ENCODE measurements at places on chromosomes 5 and 9. TPM values are rescaled to one million over a fixed set of nuclear protein-coding genes. Genes with fewer than 3 reads are reported as not detected.

- H3K4me3 ChIP-seq, result no peak overlapping the region
- H3K36me3 ChIP-seq, result no peaks in the 10 kb centered on the region
- no peaks in the 10 kb centered on the region for H3K27me3 ChIP-seq
- H3K4me1 ChIP-seq, result no peaks in the 10 kb centered on the region
- H3K27ac ChIP-seq, result no peak overlapping the region
Measured at GRCh38 chr5:129511291-129511690, 51.2 kb downstream of the ADAMTS19 start.

GRCh38 chr5:37490120-37490810, 111.1 kb downstream of the WDR70 start:
- no peak for DNase-seq
- no peaks in the 10 kb centered on the region for H3K36me3 ChIP-seq
- H3K4me1 ChIP-seq, result no peaks in the 10 kb centered on the region
- H3K27me3 ChIP-seq, result no peaks in the 10 kb centered on the region
- H3K27ac ChIP-seq, result no peak overlapping the region

DNA sequence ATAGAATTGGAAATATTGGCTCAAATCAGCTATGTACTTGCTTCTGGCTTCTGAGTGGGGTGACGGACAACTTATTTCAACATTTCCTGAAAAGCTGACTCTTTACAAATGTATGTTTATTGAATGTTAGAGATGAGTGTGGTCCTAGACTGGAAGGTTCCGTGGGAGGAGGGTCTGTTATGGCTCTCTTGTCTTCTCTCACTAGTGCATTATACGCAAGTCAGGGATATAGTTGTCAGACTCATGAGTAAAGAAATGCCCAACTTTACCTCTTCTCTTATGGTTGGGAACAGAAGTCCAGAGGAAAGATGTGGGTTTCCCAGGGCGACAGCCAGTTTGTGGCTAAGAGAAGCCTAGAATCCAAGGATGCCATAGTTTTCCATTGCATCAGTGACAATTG, 839.3 kb upstream of the WWC1 start:
- no peaks in the 10 kb centered on the region for H3K36me3 ChIP-seq
- DNase-seq, result no peak
- no peak overlapping the region for H3K4me3 ChIP-seq
- H3K27me3 ChIP-seq, result no peaks in the 10 kb centered on the region

- no peaks in the 10 kb centered on the region for H3K36me3 ChIP-seq
- no peak for DNase-seq
- H3K4me3 ChIP-seq, result no peak overlapping the region
Measured at GRCh38 chr5:154333016-154333415, 112.8 kb upstream of the SAP30L start.

DNA sequence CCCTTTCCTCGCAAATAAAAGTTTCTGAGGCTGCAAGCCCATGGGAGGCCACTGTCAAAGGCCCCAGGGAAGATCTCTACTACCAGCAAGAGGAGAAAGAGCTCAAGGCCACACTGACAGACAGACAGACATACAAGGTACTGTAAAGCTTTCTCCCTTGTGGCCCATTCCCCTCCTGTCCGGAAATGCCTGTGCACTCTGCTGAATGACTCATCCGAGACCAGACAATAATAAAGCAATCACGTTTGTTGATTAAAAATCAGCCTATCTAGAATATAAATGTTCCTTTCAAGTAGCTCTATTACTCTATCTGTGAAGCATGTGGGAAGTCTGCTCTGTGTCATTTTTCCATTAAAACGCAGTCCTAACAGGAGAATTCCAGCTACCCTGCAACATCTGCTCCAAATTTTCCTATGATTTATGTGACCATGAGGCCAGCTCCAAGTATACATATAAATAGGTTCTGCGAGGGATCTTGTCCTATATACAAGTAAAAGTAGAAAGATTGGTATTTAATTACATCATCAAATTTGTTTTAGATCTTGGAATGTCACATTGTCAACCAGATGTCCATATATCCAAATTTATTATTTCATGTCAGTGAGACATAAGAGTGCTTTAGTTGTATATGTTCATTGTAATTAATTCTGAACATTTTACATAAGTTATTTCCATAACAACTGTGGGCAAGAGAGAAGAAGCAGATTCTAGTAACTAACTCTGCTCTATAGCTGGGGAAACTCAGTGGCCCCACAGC, 34.7 kb upstream of the TGFBI start:
- no peak overlapping the region for H3K27ac ChIP-seq
- DNase-seq, result no peak
- no peaks in the 10 kb centered on the region for H3K4me1 ChIP-seq

- no peaks in the 10 kb centered on the region for H3K27me3 ChIP-seq
- no peaks in the 10 kb centered on the region for H3K4me1 ChIP-seq
- no peak for DNase-seq
- H3K4me3 ChIP-seq, result no peak within 1 kb of the TSS
- H3K36me3 ChIP-seq, result no peaks in the 10 kb centered on the region
- H3K27ac ChIP-seq, result no peak within 1 kb of the TSS
Measured at GRCh38 chr5:58491216-58491892, at the start of gene GAPT. GAPT (plus strand) TSS chr5:58491435; CDS start chr5:58494537, 3,102 bp downstream.

DNA sequence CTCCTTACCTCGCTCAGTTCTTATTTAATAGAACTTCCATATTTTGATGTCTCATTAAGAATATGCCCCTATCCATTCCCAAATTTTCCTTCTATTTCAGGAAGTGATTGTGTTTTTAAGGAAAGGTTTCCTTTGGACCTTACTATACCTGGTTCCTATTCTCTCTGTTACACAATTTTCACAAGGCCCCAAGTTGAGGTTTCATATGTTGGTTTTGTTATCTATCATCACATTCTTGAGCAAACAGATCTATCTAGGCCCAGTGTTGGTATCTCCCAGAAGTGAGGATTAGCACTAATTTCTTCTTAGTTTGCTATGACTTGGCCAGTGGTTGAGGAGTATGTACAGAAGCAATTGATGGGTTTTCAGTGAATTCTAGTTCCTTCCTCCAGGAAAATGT, 41.5 kb downstream of the ALG2 start:
- H3K4me3 ChIP-seq, result no peak overlapping the region
- H3K4me1 ChIP-seq, result no peaks in the 10 kb centered on the region
- no peaks in the 10 kb centered on the region for H3K36me3 ChIP-seq
- H3K27me3 ChIP-seq, result no peaks in the 10 kb centered on the region
- no peak for DNase-seq
- H3K27ac ChIP-seq, result no peak overlapping the region

GRCh38 chr9:76215066-76215465, 179.2 kb downstream of the RFK start:
- no peaks in the 10 kb centered on the region for H3K36me3 ChIP-seq
- no peaks in the 10 kb centered on the region for H3K4me1 ChIP-seq

DNA sequence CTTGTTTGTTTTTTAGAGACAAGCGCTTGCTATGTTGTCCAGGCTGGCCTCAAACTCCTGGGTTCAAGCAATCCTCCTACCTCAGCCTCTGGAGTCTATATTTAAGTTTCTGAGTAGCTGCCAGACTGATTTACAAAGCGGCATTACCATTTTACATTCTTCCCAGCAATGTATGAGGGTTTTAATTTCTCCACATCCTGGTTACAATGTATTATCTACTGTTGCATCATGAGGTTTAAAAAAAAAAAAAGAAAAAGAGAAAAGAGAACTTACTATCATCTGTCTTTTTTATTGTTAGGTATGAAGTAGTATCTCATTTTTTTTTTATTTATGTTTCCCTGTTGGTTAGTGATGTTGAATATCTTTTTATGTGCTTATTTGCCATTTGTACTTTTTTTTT, 18.9 kb upstream of the CLINT1 start:
- no peak for DNase-seq
- H3K27ac ChIP-seq, result no peak overlapping the region
- no peaks in the 10 kb centered on the region for H3K4me1 ChIP-seq
- H3K27me3 ChIP-seq, result no peaks in the 10 kb centered on the region
- no peaks in the 10 kb centered on the region for H3K36me3 ChIP-seq
- no peak overlapping the region for H3K4me3 ChIP-seq

DNA sequence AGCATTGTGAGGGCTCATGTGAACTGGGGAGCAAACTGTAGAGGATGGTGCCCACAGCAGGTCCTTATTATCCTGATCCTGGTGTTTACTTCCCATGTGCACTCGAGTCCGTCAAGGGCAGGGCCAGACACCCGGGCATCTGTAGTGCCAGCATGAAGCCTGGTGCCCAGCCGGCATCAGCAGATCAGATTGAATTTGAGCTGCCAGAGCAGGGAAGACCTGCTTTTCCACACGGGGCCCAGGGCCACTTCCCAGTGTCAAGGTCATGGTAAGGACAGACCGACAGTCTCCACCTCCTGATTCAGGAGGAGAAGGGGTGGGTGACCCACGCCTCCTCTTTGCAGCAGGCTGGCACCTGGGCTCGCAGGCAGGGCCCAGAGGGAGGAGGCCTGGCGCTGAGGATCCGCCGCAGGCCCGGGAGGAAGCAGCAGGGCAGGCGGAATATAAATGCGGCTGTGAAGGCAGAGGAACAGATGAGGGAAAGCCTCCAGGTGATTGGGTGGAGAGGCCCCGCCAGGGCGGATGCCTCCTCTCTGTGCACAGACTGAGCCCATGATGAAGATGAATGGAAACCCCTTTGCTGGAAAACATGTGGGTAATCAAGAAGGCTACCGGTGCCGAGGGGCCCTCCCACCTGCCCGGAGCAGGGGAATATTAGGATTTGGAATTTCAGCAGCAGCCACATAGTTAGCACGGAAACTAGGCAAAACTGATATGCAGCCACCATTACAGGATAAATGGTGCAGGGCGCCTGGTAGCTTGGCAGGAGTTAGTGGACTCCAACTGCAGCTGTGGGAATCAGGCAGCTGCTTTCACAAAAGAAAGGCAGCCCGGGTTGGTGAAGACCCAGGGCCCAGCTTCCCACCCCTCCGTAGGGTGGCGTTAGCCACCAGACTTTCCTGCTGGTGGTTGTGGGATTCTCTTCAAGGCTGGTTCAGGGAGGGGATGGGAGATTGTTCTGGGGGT, 114.9 kb downstream of the GAPVD1 start:
- DNase-seq, result peak; percentile 55
- H3K4me1 ChIP-seq, result peaks cover 6% of the 10 kb centered on the region
- H3K4me3 ChIP-seq, result no peak overlapping the region
- H3K27ac ChIP-seq, result no peak overlapping the region

DNA sequence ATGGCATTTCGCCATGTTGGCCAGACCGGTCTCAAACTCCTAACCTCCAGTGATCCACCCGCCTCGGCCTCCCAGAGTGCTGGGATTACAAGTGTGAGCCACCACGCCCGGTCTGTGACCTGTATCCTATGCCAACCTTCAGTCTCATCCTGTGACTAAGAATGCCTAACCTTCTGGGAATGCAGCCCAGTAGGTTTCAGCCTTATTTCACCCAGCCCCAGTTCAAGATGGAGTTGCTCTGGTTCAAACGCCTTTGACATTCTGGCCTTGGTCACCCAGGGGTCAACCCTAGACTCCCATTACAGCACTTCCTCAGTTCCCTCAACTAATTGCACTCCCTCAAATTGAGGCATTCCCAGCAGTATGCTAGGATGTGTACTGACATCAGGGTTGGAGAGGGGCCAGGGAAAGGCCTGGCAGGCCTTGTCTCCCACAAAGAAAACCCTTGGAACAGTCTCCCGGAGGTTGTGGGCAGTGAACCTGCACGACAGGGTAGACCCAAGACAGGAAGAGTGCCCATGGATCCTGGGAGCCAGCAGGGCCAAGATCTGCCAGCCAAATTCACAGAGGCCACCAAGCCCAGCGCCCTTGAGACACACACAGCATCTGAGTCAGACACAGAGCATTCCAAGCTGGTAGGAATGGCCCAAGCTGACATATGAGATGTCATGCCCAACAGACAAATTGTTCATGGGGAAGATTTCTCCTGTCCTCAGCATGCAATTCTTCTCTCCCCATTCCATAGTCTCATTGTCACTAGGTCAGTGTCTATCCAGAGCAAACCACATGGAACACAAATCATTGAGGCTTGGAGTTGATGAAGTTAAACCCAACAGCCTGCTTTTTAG, 24.9 kb upstream of the SMU1 start:
- H3K4me3 ChIP-seq, result no peak overlapping the region
- no peak overlapping the region for H3K27ac ChIP-seq
- DNase-seq, result no peak
- no peaks in the 10 kb centered on the region for H3K27me3 ChIP-seq
- H3K4me1 ChIP-seq, result no peaks in the 10 kb centered on the region

GRCh38 chr5:99019812-99020697, 91.2 kb upstream of the CHD1 start:
- no peak overlapping the region for H3K4me3 ChIP-seq
- no peak for DNase-seq
- no peaks in the 10 kb centered on the region for H3K36me3 ChIP-seq
- H3K27ac ChIP-seq, result peak overlapping the region; percentile 60

DNA sequence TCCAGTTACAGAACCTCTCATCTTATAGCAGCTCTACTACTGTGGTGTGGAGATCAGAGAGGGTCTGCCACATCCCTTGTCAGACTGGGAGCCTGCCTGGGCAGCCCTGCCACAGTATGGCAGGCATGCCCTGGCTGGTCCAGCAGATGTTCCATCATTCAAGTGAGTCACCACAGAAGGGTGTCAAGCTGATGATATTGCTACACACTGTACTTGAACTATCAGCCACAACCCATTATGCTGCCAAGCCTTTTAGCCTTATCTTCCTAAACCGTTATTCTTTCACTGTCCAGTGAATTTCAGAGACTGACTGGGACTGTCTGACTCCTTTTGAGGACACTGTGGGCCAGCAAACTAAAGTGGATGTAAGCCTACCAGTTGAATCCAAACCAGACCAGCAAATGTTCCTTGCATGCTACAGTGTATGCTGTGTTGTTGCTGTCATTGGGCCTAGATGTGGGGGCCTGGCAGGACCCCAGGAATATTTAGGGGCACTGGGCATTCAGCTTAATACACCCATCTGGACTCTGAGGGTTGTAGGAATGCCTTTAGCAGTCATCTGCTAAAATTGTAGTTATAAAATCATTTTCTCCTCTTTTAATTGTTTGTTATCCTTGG, 202.6 kb downstream of the NR3C1 start:
- DNase-seq, result no peak
- no peaks in the 10 kb centered on the region for H3K27me3 ChIP-seq
- no peaks in the 10 kb centered on the region for H3K4me1 ChIP-seq
- H3K27ac ChIP-seq, result no peak overlapping the region

- peak overlapping the region; percentile 94 for H3K27ac ChIP-seq
- peak overlapping the region; percentile 62 for H3K4me3 ChIP-seq
- no peaks in the 10 kb centered on the region for H3K27me3 ChIP-seq
- H3K36me3 ChIP-seq, result no peaks in the 10 kb centered on the region
- peak; percentile 79 for DNase-seq
Measured at GRCh38 chr9:95507464-95508241, 9.1 kb downstream of the PTCH1 start.

BTF3 gene
- polyA plus RNA-seq, result 320 TPM

ENC1 gene
- polyA plus RNA-seq, result 21.3 TPM

CERCAM gene
- polyA plus RNA-seq, result 21.3 TPM

ZNF483 gene
- 2.0 TPM for polyA plus RNA-seq

LCNL1 gene
- polyA plus RNA-seq, result 0.23 TPM

APBA1 gene
- 0.68 TPM for polyA plus RNA-seq

GRXCR2 gene
- not detected for polyA plus RNA-seq

GRIN3A gene
- under 0.01 TPM for polyA plus RNA-seq

PCDHGA11 gene
- polyA plus RNA-seq, result 0.23 TPM

SPINK13 gene
- not detected for polyA plus RNA-seq

HTR4 gene
- not detected for polyA plus RNA-seq

OR5C1 gene
- not detected for polyA plus RNA-seq
